ENCODE measurements at places on chromosomes 6 and 20.

- no peak for DNase-seq
Observed at GRCh38 chr6:53103993-53104675, 38.9 kb downstream of the FBXO9 start.

- DNase-seq: no peak
Observed at GRCh38 chr6:22530506-22530905, 38.9 kb upstream of the HDGFL1 start.

- DNase-seq: no peak
Observed at GRCh38 chr6:82145926-82146452, 101.6 kb downstream of the IBTK start.

GRCh38 chr20:51914758-51915157 is 112.4 kb upstream of the SALL4 start:
- DNase-seq: no peak

DNA sequence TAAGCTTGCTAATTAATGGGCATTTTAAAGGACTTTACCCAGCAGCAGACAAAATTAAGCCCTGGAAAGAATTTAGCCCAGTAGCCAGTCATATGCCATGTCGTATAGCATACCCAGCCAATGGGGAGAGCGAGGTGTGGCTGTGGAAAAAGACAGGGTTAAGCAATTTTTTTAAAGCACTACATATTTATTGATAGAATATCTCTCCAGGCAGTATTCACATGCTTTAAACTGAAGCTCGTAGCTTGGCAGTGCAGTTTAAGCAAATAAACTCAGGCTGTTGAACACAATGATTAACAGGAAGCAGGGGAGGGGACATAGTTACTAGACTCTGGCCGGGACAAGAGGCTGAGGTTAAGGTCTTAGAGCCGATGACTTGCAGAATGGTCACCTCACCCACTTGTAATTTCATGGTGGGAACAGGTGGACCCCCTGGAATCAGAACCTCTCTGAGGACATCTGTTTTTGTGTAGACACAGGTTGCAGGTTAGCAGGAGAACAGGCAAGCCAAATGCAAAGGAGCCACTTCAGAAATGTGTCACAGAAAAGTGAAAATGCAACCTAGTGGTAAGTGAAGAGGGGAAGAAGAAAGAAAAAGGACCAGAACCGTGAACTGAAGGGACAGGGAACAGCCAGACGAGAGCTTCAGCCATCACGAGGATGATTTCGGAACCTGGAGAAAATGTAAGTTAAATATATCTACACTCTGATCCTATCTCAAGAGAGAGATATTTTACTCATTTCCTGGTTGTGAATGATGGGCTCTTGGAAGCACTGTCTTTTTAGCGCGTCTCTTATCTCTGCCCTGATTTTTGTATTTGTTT is 7.2 kb downstream of the GCNT2 start:
- DNase-seq: no peak

DNA sequence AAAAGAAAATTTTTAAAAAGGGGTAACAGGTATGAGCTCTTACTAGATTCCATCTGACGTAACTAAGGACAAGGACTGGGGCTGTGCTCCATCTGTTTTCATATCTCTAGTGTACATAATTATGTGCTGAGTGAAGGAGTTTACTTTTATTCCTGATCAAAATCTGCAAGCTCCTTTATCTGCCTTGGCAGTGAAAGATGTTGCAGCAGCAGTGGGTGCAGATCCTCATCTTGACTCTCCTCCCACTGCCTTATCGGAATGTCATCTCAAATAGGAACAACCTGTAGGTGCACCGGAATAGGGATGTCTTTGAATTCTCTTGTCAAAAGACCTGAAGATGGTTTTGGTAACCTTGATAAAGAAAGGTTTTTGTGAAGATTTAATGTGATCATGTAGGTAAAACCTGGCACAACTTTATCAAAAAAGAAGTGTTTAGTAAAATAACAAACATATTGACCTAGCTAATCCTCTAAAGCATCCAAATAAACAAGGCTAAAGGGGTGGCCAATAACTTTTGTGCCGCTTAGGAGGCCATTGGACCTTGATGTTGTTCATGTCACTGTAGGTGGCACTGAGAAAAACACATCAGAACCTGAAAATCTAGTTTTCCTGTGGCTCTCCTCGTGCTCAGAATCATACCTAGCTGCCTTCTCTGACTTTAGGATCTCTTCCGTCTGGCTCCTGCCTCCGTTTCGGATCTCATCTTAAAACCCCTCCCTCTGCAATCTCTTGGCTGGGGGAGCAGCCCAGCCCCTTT is 19.0 kb upstream of the SLC16A10 start:
- no peak for DNase-seq

- DNase-seq: no peak
Observed at GRCh38 chr6:125232466-125232865, 69.3 kb downstream of the HDDC2 start.

DNA sequence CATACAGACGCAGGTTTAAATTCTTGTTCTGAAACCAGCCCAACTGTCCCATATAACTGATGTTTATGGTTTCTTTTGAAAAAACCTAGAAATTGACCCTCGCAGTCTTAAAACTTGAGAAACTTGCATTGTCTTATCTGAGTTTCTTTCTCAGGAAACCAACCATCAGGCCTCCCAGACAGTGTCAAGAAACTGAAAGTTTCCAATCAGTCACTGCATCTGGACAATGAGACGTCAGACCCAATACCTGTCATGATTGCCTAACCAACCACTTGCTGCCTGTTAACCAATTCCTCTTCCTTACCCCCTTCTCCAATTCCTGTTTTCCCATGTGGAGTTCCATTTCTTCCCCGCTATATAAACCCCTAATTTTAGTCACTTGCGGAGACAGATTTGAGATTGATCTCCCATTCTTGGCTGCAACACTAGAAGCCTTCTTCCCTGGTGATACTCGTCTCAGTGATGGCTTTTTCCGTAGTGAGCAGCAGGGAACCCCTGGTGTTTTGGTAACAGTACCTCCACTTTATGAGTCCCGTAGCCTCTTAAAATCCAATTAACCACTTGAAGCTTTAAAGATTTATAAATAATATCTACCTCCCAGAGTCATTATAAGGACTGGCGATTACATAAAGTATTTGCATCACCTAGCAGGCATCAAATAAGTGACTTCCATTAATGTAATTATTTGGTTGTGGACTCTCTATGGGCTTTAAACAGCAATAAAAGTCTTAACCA is 49.3 kb downstream of the GPR63 start:
- DNase-seq: no peak

GRCh38 chr6:168198302-168199180 is 119.5 kb upstream of the FRMD1 start:
- no peak for DNase-seq

- DNase-seq: no peak
Observed at GRCh38 chr6:23952245-23952644, 173.8 kb upstream of the NRSN1 start.

GRCh38 chr6:42369568-42369967 is 82.2 kb downstream of the TRERF1 start:
- DNase-seq: no peak

DNA sequence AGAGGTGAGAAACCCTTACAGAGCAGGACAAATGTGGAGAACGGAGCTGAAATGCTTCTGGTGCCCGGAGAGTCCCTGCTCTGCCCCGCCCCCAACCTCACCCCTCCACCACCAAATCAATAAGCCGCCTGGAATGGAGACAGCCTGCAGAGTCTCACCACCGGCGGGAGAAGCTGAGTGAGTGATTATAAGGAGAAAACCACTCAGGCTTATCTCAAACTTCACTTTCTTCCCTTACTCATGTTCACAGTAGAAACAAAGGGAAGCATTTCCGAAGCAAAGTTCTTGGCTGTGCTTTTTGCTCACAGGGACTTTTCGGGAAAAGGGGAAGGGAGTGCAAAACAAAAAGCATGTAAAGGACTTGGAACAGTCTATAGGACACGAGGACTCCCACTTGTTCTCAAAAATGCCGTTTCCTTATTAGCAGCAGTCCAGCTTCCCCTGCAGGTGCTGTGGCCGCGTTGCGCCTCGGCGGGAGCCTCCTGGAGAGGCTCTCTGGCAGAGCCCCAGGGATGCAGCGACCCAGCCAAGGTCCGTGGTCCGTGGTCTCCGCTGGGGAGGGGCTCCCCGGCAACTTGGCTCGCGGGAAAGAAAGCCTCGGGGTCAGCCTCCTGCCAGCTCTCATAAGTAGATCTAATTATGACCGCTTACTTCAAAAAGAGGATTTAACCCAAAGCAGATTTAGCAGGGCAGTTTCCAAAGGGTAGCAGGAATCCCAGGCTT is 64.8 kb upstream of the TMEM30A start:
- no peak for DNase-seq

GRCh38 chr6:24991810-24992467 is 56.2 kb upstream of the RIPOR2 start:
- peak; percentile 43 for DNase-seq

GRCh38 chr20:43963872-43964791 is 49.5 kb downstream of the TOX2 start:
- no peak for DNase-seq

GRCh38 chr6:45314146-45314545 is 14.0 kb upstream of the RUNX2 start:
- no peak for DNase-seq

DNA sequence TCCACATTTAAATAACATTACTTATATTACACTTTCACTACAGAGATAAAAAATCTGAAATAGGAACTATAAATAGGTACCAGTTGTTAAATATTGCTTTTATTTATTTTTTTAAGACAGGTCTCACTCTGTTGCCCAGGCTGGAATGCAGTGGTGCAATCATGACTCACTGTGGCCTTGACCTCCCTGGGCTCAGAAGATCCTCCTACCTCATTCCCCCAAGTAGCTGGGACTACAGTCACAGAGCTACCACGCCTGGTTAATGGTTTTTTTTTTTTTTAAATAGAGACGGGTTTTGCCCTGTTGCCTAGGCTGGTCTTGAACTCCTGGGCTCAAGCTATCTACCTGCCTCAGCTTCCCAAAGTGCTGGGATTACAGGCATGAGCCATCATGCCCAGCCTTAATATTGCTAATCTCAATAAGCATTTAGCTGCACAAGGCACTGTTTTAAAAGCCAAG is 17.3 kb downstream of the EEF1E1 start:
- no peak for DNase-seq

GRCh38 chr20:62949962-62950361 is 2.5 kb upstream of the SLC17A9 start:
- no peak for DNase-seq

GRCh38 chr20:44714701-44715498 is at the start of gene CCN5:
TSS of gene CCN5 (plus strand) at chr20:44715369. CDS start at chr20:44715391, 22 bp downstream.
- DNase-seq: no peak

GRCh38 chr20:17493173-17493572 is 38.0 kb downstream of the BFSP1 start:
- DNase-seq: no peak

DNA sequence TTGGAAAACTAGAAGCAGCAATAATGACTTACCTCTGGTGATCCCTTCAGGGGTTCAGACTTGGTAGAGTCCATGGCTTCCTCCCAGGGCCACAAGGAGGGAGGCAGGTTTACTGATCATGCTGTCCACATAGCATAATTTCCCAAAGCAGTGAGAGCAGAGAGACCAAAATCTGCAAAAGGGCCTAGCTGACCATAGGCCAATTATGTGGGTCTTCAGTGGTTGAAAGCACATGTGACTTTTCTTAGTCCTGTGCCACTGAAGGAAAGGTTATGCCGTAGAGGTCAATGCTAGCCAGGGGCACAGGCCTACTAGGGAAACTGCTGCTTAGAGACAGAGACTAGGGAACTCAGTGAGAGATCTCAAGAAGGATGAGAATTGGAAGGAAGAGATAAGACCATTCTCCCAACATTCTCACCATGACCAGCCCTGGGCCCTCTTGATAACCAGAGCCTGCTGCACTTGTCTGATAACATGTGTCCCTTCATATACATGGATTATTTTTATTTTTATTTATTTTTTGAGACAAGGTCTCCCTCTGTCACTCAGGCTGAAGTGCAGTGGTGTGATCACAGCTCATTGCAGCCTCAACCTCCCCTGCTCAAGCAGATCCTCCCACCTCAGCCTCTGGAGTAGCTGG is 2.0 kb upstream of the GTPBP2 start:
- no peak for DNase-seq

DNA sequence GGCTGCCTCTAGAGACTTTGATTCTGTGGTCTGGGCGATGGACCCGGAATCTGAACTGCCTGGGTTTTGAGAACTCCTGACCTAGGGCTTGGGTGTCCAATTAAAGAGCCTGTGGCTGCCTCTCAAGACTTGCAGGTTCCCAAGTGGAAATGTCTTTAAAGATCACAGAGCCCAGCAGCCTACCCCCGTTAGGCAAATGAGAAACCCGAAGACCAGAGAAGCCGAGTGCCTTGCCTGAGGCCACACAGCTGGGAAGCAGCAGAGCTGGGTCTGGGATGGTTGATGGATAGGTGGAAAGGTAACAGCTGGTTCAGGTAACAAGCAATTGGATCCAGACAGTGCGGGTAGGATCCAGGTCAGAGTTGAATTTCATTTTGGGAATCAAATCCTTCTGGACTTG is 25.8 kb downstream of the KCNB1 start:
- DNase-seq: no peak

GRCh38 chr6:160742090-160742489 is 40.0 kb downstream of the PLG start:
- DNase-seq: no peak

DNA sequence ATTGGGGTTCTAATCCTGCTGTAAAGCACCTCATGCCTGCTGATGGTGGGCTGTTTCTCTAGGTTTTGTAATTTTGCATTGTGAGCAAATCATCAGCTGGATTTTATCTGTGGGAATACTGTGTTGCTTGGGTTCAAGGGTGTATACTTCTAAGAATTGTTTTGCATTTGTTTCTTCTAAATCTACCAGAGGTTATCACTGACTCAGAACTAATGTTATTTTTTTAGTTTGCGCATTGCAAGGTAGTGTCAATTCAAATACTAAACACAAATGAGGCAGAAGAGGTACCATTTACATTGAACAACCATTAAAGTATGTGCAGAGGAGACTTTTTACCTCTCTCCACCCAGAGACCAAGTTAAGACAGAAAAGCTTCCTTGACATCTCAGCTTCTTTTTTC is 60.0 kb downstream of the CEP162 start:
- no peak for DNase-seq

Data from stimulated activated CD4-positive, alpha-beta T cell treated with anti-CD3 and anti-CD28 coated beads, Interleukin-4, amount 100 ng/mL, for 48 hours (primary cell).